ENCODE measurements at places on chromosomes 5 and 9. TPM values are rescaled to one million over a fixed set of nuclear protein-coding genes. Genes with fewer than 3 reads are reported as not detected.

DNA sequence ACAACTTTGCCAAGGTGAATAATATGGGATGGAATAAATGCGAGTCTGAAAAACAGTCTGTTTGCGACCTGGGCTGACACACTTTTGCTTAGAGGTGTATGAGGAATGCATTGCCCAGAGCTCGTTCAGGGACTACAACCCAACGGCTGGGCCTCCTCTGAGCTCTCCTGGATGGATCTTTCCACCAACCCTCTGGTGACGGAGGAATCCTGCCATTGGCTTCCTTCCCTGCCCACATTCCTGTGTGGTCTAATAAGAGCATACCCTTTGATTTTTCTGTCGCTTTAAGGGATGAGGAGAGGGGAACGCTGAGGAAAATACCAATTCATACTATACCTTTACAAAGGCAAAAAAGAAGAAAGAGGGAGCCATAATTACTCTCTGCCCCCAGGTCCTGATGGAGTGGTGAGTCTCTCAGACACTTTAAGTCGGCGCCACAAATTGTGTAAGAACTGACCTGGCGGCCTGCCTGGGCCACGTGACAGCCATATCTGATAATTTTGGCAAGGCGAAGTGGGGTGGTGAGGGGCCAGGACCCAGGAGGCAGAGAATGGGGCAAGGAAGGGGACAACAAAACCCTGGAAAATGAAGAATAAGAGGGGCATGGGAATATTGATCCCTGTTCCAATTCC, 265.2 kb upstream of the MSX2 start:
- H3K36me3 ChIP-seq = no peaks in the 10 kb centered on the region
- peaks cover 9% of the 10 kb centered on the region for H3K4me1 ChIP-seq
- H3K27me3 ChIP-seq = no peaks in the 10 kb centered on the region
- H3K4me3 ChIP-seq = no peak overlapping the region
- no peak for DNase-seq

GRCh38 chr5:38557308-38557710, 863 bp upstream of the LIFR start:
- H3K4me3 ChIP-seq = peak overlapping the region; percentile 63
- H3K4me1 ChIP-seq = peaks cover 13% of the 10 kb centered on the region
- peaks cover 58% of the 10 kb centered on the region for H3K27me3 ChIP-seq
- no peaks in the 10 kb centered on the region for H3K36me3 ChIP-seq
- H3K27ac ChIP-seq = peak overlapping the region; percentile 97
- DNase-seq = no peak

DNA sequence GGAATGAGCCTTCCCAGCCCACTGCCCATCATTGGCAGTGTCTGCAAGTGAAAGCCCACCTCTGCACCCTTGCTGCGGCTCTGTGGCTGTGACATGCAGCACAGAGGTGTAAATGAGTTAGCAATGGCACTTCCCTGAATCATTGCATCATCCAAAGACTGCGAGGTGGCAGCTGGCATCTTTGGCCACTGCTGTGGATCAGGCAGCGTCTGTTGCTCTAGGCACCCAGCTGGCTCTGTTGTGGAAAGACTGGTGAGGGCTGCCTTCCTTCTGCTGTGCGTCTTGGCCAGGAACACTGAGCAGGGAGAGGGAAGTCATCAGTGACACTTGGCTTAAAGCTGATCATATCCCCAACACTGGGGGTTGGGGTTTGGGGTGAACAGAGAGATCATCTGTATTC, 64.5 kb downstream of the MFAP3 start:
- H3K4me3 ChIP-seq = no peak overlapping the region
- no peaks in the 10 kb centered on the region for H3K27me3 ChIP-seq
- DNase-seq = no peak

GRCh38 chr5:143691287-143691944, 120.5 kb upstream of the HMHB1 start:
- H3K4me1 ChIP-seq = no peaks in the 10 kb centered on the region
- no peaks in the 10 kb centered on the region for H3K36me3 ChIP-seq
- H3K4me3 ChIP-seq = no peak overlapping the region
- no peaks in the 10 kb centered on the region for H3K27me3 ChIP-seq

GRCh38 chr5:143986516-143987212, 174.7 kb downstream of the HMHB1 start:
- H3K36me3 ChIP-seq = no peaks in the 10 kb centered on the region
- H3K27ac ChIP-seq = peak overlapping the region; percentile 8
- no peak overlapping the region for H3K4me3 ChIP-seq
- peaks cover 11% of the 10 kb centered on the region for H3K4me1 ChIP-seq

DNA sequence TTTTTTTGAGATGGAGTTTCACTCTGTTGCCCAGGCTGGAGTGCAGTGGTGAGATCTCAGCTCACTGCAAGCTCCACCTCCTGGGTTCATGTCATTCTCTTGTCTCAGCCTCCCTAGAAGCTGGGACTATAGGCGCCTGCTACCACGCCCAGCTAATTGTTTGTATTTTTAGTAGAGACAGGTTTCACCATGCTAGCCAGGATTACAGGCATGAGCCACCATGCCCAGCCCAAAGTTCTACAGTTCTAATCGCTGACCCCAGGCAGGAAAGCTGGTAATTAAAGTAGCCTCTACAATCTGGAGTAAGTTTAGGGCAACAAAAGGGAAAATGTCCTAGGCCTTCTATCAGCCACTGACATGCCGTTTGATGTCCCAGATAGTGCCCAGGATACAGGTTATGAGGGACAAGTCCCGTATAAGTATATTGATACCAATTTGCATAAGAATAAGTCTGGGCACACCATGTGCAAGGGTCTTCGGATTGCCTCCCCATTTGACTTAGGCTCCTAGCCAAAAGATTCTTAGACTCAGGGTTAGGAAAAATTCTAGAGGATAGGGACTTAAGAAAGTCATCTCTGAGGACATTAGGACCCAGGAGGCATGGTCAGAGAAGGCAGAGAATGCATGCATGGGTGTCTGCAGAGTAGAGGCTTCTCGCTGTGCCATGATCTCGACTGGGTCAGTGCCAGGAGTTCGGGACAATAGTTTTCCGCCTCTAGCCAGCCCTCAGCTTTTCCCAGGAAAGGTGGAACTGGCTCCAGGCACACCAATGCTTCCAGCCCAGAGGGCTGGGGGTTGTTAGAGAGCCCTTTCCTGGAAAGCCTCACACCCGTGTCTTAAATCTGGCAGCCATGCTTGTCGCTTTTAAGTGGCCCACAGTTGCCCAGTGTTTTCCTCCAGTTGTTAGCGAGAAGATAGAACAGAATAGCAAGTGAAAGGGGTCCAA, 1111.1 kb downstream of the TAF11L14 start:
- DNase-seq = peak; percentile 42
- no peaks in the 10 kb centered on the region for H3K36me3 ChIP-seq
- H3K27ac ChIP-seq = peak overlapping the region; percentile 81
- H3K27me3 ChIP-seq = no peaks in the 10 kb centered on the region

DNA sequence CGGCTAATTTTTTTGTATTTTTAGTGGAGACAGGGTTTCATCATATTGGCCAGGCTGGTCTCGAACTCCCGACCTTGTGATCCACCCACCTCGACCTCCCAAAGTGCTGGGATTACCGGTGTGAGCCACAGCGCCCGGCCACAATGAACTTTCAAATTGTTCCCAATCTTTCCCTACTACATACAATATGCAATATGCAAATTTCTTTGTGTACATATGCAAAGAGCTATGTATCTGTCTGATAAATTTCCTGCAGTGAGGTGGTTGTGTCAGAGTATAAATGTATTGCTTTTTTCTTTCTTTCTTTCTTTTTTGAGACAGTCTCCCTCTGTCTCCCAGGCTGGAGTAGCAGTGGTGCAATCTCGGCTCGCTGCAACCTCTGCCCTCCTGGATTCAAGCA, 48.8 kb upstream of the PLPP1 start:
- no peak for DNase-seq
- H3K4me1 ChIP-seq = no peaks in the 10 kb centered on the region
- H3K27me3 ChIP-seq = no peaks in the 10 kb centered on the region
- H3K36me3 ChIP-seq = no peaks in the 10 kb centered on the region
- H3K4me3 ChIP-seq = no peak overlapping the region

DNA sequence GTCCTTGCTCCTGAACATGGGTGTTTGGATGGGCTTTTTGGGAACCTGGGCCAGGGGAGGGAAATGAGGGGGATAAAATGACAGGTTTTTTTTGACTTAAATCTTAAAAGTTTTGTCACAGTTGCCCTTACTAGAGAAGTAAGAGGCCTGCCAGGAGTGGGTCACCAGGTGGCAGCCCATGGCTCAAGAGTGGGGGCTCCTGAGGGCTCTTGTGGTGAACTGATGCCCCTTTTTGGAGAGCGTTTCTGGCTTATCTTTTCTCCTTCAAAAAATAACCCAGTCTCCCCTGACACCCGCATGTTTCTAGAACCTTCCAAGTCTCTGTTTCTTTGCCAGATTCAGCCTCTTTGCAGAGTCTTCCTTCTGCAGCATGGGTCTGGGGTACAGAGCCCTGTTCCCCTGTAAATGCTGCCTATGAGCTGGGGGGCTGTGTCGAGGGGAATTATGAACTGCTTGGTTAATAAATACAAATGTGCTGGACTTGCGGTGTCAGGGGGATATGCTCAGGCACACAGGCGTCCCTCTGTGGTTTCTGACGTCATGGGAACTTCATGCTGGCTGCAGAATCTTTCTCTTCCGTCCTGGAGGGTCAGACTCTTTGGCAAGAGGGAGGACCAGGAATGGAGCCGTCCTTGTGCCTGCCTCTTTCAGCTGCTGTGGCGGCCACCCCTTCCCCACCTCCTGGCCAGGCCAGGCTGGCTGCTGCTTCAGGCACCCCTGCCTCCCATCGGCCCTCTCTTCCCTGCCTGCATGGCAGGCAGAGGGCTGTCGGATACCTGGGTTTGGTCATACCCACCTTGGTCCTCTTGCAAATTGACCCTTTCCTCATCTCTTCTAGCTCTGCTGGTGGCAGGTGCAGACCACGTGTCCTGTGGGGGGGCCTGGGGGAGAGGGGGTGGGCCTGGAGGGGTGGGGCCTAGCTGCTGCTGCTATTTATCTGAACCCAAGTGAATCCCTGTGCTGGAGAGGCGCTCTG, 30.1 kb downstream of the PTPA start:
- peak; percentile 69 for DNase-seq
- peak overlapping the region; percentile 99 for H3K27ac ChIP-seq
- no peaks in the 10 kb centered on the region for H3K36me3 ChIP-seq

DNA sequence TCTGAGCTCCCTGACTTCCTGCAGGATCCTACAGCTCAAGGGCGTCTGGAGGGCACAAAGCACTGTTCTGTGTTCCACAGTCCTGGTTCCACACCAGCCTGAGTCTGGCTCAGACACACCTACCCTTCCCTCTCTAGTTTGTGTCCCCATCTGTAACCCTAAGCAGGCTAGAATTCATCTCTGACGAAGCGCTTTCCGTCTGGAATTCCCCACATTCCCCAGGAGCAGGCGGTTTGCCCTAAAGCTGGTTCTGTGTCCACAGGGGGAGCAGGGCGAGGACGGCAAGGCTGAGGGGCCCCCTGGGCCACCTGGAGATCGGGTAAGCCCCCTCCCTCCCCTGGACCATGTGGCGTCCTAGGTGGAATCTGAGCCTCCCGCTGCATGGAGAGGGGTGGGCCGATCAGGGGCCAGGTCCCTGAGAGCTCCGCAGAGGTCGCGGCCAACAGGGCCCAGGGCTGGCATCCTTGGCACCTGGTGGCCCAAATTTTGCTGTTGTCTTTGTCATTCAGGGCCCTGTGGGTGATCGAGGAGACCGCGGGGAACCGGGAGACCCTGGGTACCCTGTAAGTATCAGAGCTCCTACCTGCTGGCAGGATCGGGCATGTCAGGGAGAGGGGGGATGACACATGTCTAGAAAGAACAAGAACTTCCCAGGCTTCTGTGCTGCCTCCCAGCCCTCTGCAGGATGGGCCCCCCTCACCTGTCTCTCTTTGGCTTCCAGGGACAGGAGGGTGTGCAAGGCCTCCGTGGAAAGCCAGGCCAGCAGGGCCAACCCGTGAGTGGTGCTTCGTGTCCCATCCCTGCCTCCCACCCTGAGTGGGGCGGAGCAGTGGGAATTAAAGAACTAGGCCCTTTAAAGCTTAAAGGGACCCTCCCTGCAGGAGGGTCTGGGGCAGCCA, 34.5 kb upstream of the ORM1 start:
- peak; percentile 7 for DNase-seq
- no peaks in the 10 kb centered on the region for H3K36me3 ChIP-seq
- H3K27ac ChIP-seq = no peak overlapping the region
- no peaks in the 10 kb centered on the region for H3K27me3 ChIP-seq
- H3K4me1 ChIP-seq = no peaks in the 10 kb centered on the region
- no peak overlapping the region for H3K4me3 ChIP-seq

DNA sequence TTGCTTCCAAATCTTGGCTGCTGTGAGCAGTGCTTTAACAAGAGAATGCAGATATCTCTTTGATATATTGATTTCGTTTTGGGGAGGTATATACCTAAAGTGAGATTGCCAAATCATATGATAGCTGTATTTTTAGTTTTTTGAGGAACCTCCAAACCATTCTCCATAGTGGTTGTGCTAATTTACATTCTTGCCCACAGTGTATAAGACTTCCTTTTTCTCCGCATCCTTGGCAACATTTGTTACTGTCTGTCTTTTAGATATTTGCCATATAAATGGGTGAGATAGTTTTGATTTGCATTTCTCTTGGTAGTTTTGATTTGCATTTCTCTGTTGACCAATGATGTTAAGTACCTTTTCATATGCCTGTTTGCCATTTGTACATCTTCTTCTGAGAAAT, 10.0 kb upstream of the PLK2 start:
- H3K27me3 ChIP-seq = no peaks in the 10 kb centered on the region
- DNase-seq = no peak
- no peaks in the 10 kb centered on the region for H3K36me3 ChIP-seq

GRCh38 chr5:5182508-5183188, 42.5 kb downstream of the ADAMTS16 start:
- H3K36me3 ChIP-seq = no peaks in the 10 kb centered on the region
- no peak for DNase-seq
- H3K4me1 ChIP-seq = no peaks in the 10 kb centered on the region
- H3K27me3 ChIP-seq = no peaks in the 10 kb centered on the region
- no peak overlapping the region for H3K27ac ChIP-seq

GRCh38 chr9:134223091-134223490, 58.7 kb upstream of the RNU6ATAC start:
- DNase-seq = no peak
- H3K36me3 ChIP-seq = no peaks in the 10 kb centered on the region
- no peak overlapping the region for H3K27ac ChIP-seq
- peaks cover 39% of the 10 kb centered on the region for H3K27me3 ChIP-seq
- no peak overlapping the region for H3K4me3 ChIP-seq

The HMCN2 gene
- total RNA-seq = 13.7 TPM

The FAM174A gene
- 9.0 TPM for total RNA-seq

The PCDHGB1 gene
- 10.5 TPM for total RNA-seq

The UHRF2 gene
- total RNA-seq = 40.8 TPM

The ANKRD34B gene
- total RNA-seq = not detected

The STOML2 gene
- total RNA-seq = 81.8 TPM

The CRB2 gene
- total RNA-seq = 0.75 TPM

The INSL6 gene
- not detected for total RNA-seq

The LTC4S gene
- 3.8 TPM for total RNA-seq

The GFRA3 gene
- 0.48 TPM for total RNA-seq
